CD4-positive, alpha-beta T cell treated with Interleukin-10 for 1 hour (primary cell): ENCODE measurements at places on chromosomes 1 and 21.

GRCh38 chr1:244599937-244600350, 53.0 kb upstream of the DESI2 start:
- peak; percentile 30 for DNase-seq

GRCh38 chr21:27108228-27108627, 141.3 kb upstream of the ADAMTS5 start:
- DNase-seq: no peak

GRCh38 chr1:5508669-5509330, 483.4 kb downstream of the NPHP4 start:
- DNase-seq: no peak

GRCh38 chr1:231681006-231681405, 54.4 kb downstream of the DISC1 start:
- no peak for DNase-seq

- no peak for DNase-seq
Measured at GRCh38 chr1:43241413-43241836, 28.4 kb upstream of the TMEM125 start.

DNA sequence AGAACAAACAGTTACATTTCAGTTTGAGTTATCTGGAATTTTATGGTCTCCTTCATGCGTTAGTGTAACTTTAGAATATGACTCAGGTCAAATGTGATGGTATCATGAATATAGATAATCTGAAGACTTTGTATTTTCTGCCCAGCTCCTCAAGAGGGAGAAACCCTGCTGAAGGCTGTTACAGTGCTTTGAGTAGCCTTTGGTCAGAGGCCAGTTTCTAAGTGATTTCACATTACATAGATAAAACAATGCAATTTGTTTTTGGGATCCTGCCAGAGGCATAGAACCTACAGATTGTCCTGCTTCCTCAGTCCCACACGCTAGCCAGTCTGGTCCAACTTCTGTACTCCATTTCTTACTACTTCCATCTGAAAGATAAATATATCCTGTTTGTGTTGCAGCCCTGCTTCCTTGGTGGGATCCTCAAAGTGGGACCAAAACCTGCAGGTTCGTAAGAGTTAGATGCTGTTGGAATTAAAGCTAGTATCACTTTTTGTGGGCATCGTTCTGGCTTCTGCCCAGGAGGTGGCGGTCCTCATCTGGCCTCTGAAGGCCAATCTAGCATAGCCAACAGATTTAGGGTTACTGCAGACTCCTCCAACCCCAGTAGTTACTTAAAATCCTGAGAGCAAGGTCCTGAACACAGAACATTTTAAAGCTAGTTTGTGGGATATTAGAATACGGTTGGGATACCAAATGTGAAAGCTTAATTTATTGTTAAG, 645.8 kb upstream of the USP24 start:
- no peak for DNase-seq

DNA sequence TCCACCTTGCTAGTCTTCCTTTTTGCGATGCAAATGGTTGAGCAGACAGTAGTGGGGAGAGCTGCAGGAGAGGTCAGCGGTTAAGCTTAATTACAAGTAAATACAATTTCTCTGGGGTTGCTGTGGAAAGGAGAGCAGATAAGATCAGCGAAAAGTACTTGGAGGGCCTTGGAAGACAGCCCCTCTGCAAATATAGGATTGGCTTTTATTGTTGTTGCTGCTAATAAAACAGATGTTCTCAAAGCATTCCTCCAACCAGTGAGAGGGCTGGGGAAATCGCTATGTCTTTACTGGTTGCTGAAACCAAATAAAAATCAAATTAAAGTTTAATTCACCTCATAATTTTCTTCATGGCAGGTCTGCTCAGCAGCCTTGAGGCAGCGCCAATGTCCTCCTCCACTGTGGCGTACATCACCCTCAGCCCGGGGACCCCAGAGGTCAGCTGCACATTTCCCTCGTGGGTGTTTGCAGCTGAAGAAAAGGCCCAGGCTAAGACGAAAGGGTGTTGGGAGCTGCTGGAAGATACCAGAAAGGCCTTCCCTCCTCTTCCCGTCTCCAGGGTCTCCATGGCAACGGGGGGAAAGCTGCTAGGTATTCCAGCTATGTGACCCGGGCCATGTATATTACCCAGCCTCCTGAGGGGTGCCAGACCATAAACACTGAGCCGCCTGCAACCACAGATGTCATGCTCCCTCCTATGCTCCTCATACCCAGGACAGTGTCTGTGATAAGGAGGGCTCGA, 54.6 kb upstream of the POU2F1 start:
- no peak for DNase-seq

- DNase-seq: no peak
Measured at GRCh38 chr1:58881471-58881994, 97.7 kb upstream of the JUN start.

- no peak for DNase-seq
Measured at GRCh38 chr1:54053745-54054437, 483 bp downstream of the TCEANC2 start.

DNA sequence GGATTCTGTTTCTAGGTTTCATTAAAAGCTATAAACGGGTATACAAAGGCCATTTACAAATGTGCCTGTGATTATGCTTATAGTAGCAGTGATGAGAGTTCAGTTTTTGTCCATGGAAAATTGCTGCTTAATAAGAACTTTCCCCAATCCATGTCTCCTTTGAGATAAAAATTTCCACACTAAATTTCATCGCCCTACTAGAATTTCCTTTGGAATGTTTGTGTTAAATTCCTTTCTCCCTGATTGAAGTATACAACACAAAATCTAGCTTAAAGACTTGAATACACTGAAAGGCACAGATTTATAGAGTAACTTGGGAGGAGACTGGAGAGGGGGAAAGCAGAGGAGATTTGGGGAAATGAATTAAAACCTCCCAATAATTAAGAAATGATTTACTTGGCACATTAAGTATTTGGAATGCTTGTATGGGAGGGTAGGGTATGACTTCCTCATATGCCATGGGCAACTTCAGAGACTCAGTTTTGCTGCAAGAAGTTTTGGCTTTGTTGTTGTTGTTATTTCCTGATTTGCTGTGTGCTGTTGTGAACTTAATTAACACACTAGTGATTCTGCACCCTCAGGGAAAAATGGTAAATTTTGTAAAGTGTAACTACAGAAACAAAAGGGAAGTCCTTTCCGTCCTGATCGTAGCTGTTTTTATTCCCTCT, 157.6 kb upstream of the LMO4 start:
- no peak for DNase-seq

- DNase-seq: no peak
Measured at GRCh38 chr1:178581351-178582303, 68.7 kb downstream of the TEX35 start.

GRCh38 chr1:20596106-20596505, 7.2 kb downstream of the CDA start:
- DNase-seq: no peak

GRCh38 chr21:25910809-25911208, 176.0 kb downstream of the GABPA start:
- DNase-seq: no peak

- DNase-seq: no peak
Measured at GRCh38 chr1:32338637-32339145, 2.7 kb upstream of the MARCKSL1 start.

DNA sequence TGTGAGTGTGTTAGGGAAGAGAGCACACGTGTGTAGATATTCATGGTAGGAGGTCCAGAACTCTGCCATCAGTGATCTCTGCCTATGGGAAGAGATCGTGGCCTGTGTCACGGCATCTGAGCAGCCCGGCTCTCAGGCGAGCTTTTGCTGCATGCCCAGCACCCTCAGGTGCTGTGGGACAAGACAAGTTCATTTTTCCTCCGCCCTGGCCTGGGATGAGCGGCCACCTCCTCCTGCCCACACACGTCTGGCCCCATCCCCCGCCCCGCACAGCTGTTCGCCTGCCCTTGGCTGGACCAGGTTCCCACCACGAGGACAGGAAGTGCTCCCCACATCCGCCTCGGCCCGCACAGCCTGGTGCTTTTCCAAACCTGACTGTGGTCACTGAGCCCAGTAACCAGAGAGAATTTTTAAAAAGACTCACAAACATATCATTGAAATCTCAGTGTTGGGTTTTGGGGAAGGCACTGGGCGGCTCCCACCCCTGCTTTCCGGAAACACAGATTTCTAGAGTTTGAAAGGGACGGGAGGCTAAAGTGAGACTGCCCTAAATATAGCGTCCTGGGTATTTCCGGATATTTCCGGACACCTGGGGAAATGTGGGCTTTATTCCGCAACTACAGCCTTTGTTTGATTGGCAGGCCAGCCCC, 18.0 kb downstream of the BMP8A start:
- peak; percentile 29 for DNase-seq

DNA sequence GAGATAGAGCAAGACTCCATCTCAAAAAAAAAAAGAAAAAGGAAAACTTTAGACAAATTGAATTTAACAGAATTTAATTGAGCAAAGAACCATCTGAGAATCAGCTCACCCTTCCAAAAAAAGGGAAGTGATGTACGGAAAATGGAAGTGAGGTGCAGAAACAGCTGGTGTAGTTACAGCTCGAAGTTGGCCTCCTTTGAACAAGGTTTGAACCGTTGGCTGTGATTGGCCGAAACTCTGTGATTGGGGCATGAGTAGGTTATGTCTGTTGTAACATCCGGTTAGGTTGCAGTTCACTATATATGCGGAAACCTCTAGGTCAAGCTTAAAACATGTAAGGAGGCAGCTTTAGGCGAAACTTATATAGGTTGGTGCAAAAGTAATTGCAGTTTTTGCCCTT, 97.9 kb upstream of the KIF26B start:
- DNase-seq: no peak

DNA sequence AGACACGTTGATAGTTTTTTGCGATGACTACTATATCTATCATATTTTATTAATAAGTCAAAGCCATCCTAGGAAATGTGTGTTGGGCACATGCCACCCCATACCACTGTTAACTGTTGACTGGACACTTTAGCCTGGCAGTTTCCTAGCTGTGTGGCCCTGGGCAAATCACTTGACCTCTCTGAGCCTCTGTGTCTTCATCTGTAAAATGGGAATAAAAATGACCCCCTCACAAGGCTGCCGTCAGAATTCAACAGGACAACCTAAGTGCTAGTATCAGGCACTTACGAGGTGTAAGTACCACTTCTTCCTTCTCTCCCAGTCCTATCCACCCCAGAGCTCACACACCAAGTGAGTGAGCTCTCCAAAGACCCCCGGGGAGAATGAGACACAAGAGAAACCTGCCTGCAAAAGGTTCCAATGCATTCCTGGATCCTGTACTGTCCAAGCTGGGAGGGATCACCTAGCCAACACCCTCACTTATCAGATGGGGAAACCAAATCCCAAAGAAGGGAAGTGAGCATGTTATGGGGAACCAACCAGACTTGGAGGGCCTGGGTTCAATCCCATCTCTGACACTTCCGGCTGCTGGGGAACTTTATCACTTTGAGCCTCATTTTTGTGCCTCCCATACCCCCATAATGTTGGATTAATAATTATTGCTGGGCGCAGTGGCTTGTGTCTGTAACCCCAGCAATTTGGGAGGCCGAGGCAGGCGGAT, 24.9 kb downstream of the HSPG2 start:
- no peak for DNase-seq

DNA sequence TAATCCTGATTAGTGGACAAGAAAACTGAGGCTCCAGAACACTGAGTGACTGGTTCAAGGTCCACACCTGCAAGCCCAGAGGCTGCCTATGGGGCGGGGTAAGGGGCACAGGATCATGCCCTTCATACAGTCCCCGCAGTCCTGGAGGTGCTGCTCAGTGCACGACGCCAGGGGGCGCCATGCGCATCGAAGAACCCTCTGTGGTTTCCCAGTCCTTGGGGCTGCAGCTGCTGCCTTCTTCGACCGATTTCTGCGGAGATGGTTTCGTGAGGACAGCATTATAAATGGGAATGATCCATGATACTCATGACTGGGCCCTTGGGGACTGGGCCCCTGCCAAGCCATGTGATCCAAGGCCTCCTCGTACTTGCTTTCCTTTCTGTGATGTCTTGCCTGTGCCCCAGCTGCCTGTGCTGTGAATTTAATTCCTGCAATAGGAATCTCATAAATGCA, 37.1 kb upstream of the ARHGEF10L start:
- DNase-seq: peak; percentile 25

DNA sequence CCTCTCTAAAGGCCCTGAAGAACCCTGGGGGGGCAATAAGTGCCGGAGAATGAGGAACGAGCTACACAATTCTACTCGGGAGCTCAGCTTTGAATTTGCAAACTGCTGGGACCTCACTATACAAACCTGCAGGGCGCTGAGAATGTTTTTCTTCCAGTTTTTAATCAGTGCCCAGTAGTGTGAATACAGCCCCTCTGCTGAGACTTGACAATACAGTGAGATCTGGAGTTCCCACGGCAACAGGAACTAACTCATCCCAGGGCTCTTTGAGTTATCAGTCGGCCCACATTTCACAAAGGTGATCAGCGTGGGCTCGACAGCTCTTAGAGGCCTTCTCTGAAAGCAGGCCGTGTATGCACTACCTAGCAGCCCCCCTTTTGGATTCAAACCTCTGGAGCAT, 41.7 kb downstream of the TMEM53 start:
- DNase-seq: no peak

- no peak for DNase-seq
Measured at GRCh38 chr1:8945568-8945967, at the start of gene CA6. TSS of gene CA6 (plus strand) at chr1:8945868. CDS start at chr1:8945887, 19 bp downstream.

DNA sequence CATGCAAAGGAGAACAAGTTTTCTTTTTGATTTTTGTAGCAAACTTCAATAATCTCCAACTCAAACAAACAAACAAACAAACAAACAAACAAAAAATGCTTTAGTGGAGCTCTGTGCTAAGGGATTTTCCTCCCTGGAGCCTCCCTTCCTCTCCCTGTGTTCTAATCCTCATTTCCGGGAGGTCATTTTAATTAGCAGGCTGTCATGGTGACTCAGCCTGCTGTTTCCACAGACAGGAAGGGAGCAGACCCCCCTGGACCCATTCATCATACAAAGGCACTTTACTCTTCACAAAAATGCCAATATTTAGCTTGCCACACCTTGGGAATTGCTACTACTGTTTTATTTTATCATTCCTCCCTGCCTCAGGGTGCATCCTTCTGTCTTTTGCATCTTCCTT, 61.0 kb upstream of the SPATA6 start:
- no peak for DNase-seq

DNA sequence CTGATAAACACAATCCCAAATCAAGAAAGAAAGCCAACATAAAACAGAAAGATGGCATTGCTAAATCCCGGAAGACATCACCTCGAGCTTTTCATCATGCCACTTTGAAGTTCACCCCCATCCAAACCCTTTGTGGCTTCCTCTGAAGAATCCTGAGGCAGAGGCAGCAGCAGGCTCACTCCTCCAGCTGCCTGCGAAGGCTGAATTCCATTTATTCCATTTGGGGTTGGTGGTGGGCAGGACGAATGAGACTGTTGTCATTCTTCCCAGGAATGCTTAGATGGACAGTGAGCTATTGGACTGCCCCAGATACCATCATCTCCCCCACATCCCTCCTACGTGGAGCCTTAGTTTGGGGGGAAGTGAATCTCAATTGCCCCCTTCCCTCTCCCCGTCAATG, 437.5 kb downstream of the SMYD3 start:
- no peak for DNase-seq

DNA sequence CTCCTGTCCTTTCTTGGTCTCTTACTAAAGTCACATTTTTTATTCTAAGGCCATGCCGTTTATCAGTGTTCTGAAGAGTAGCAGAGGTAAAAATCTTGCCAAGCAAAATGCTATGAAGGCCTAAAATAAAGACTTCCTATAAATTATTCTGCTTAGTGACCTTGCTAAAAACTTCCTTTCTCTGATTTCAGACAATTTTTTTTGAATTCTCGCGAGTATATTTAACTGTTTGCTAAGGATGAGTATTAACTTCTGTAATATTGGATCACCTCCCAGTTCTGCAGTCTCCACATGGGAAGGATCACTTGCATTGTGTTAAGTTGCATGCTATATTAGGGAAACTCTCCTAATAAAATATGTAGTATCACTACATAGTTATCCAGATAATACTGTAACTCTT, 123.4 kb upstream of the SNX7 start:
- no peak for DNase-seq
